Adipocyte (in vitro differentiated cells): ENCODE measurements at places on chromosomes 6 and 20.

- DNase-seq: no peak
Measured at GRCh38 chr20:57372581-57373350, 18.4 kb upstream of the RBM38 start.

- no peak for DNase-seq
Measured at GRCh38 chr6:1894954-1895353, 285.2 kb downstream of the FOXC1 start.

GRCh38 chr6:144888621-144889020, 603.5 kb downstream of the UTRN start:
- no peak for DNase-seq

DNA sequence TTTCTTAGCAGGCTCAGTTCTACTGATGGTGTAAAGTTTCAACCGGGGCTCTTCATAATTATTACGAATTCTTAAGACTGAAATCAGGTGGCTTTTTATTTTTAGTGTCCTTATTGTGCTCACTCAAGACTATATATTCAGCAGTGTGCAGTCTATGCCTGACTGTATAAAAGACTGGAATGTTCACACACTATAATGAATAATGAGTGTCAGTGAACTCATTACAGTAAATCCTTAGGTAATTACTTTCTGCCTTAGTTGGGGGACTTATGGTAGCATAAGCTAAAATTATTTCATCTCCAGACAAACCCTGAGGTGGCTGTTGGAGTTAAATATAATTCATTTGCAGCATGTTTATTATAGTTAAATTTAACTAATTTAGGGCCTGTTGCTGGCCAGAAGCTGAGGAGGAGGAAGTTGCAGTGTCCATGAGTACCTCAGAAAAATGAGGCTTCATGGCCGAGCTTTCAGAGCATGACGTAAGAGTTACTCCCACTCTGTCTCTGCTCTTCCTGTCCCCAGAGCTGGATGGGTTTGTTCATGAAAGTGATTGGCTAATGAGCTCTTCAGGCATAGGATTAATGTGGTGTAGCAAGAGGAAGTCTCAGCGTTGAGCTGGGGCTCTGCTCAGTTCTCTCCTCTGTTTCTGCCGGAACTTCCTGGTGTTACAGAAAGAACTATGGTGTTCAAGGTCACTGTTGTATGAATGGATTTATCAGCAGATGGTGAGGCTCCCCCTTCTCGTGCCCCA, 335.7 kb downstream of the NRN1 start:
- peak; percentile 15 for DNase-seq

GRCh38 chr20:35555951-35556645, 14.2 kb downstream of the ERGIC3 start:
- no peak for DNase-seq

DNA sequence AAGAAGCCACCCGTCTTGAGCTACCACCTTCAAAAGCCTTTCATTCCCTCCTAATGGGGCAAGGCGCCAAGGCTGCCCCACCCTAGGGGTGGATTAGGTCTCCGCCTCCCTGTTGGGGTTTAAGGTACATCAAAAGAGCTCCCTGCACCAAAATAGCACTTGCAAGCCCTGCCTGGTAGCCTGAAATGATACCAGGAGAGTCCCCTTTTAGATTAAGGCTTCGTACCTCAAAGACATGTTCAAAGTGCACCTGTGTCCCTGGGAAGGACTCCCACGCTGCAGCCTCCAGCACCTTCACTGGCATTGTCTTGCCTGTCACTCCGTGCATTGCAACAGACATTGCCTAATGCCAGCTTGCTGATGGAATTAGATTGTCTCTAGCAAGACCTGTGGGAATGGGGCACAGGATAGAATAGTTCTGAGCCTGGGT, 15.7 kb upstream of the CDKN1A start:
- no peak for DNase-seq

GRCh38 chr6:20688710-20689500, 154.6 kb downstream of the CDKAL1 start:
- DNase-seq: no peak

DNA sequence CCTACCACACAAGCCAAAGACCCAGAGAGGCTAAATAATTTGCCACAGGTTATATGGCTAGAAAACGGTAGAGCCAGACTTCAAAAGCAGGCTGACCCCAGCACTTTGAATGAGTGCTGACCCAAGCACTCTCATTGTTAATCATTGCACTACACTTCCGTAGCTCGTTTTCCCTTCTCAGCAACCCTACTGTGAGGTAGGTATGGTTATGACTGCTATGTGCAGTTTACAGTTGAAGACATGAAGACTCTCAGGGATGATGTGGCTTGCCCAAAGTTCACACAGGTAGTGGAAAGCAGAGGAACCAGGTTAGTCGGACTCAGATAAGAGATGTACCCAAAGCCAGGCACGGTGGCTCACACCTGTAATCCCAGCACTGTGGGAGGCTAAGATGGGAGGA, 33.5 kb upstream of the RIMS4 start:
- DNase-seq: no peak
